ENCODE measurements at places on chromosomes 6 and 20. TPM values are rescaled to one million over a fixed set of nuclear protein-coding genes. Genes with fewer than 3 reads are reported as not detected.

DNA sequence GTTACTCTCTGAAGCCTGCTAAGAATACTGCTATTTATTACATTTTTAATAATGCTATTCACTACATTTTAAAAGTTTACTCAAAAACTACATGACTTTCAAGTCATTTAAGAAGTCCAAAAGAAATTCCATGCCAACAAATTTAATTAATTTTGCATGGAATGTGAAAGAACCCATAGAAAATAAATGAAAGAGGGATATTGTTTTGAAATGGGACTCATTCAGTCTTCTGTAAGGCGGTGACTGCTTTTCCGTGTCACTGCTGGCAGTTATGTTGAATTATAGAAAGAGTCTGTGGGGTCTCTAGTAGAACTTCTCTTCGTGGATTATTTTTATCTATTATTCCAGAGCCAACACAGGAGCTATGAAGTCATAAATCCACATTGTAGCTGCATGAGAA is 211.2 kb downstream of the LAMA2 start:
- peaks cover 38% of the 10 kb centered on the region for H3K4me1 ChIP-seq
- H3K27ac ChIP-seq: peak overlapping the region; percentile 11

DNA sequence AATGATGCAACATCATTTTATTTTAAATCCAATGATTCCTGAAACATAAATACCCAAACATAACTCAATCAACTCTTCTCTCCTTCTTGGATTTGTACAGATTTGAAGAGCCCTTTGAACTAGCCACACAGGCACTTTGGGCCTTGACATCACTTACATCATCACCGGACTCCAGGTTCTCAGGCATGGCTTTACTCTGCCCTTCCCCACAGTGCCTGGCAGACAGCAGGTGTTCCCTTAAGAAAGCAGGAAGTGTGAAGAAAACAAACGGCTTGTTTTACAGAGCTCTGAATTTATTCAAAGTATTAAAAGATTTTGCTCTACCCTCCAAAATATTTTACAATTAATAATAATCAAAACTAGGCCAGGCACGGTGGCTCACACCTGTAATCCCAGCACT is 54.8 kb upstream of the GCM1 start:
- H3K27me3 ChIP-seq: no peaks in the 10 kb centered on the region
- H3K36me3 ChIP-seq: no peaks in the 10 kb centered on the region
- H3K4me1 ChIP-seq: no peaks in the 10 kb centered on the region
- H3K4me3 ChIP-seq: no peak overlapping the region

DNA sequence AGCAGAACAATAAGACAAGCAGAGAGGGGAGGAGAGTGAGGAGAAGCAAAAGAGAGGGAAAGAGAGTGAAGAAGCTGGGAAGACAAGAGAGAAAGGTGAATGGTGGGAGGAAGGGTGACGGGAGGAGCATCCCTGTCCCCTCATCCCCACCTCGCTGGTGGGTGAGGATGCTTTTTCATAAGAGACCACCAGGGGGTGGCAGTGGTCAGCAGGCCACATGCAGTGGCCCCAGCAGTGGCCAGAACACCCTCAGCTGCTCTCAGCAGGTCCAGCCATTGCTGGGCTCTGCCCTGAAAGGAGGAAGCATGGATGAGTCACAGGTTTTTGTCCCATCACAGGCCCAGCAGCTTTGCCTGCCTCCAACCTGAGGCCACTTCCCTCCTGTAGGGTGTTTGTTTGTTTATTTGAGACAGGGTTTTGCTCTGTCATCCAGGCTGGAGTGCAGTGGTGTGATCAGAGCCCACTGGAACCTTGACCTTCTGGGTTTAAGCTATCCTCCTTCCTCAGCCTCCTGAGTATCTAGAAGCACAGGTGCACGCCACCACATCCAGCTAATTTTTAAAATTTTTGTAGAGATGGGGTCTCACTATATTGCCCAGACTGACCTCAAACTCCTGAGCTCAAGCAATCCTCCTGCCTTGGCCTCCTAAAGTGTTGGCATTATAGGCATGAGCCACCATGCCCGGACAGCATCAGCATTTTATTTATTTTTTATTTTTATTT is 24.0 kb downstream of the FGD2 start:
- peak; percentile 64 for DNase-seq
- no peaks in the 10 kb centered on the region for H3K27me3 ChIP-seq
- H3K27ac ChIP-seq: no peak overlapping the region
- no peaks in the 10 kb centered on the region for H3K36me3 ChIP-seq

DNA sequence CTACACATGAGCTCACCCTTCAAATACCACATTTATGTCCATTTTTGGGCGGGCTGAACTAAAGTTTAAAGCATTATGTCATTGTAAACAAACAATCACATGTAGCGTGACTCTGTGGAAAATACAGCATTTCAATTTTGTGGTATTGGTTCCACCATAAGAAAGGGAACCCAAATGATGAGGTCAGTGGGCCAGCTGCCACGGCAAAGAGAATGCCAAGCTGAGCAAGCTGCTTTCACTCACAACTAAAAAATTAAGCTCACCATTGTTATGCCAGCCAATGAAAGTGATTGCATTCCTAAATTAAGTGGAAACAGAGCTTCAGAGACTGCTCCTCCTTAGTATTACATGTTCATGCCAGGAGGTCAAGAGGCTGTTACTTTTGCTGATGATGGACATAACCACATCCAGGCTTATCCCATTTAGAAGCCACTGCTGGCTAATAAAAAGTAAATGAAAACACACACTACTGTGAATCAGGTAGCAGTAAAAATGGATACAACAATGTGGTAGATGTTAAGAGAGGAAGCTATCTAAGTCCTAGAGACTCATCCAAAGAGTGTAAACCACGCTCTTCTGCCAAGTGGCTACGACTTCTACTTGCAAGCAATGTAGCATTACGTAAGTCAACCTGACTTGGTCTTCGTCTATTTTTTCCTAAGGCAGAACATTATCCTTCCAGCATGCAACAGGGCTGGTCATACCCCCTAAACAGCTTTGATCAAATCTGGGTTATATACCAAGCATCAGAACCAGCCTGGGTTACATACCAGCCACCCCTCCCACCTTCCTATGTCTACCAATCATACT is 164.8 kb downstream of the BACH2 start:
- H3K4me3 ChIP-seq: no peak overlapping the region
- peaks cover 5% of the 10 kb centered on the region for H3K4me1 ChIP-seq
- no peaks in the 10 kb centered on the region for H3K27me3 ChIP-seq
- H3K36me3 ChIP-seq: no peaks in the 10 kb centered on the region
- no peak overlapping the region for H3K27ac ChIP-seq

DNA sequence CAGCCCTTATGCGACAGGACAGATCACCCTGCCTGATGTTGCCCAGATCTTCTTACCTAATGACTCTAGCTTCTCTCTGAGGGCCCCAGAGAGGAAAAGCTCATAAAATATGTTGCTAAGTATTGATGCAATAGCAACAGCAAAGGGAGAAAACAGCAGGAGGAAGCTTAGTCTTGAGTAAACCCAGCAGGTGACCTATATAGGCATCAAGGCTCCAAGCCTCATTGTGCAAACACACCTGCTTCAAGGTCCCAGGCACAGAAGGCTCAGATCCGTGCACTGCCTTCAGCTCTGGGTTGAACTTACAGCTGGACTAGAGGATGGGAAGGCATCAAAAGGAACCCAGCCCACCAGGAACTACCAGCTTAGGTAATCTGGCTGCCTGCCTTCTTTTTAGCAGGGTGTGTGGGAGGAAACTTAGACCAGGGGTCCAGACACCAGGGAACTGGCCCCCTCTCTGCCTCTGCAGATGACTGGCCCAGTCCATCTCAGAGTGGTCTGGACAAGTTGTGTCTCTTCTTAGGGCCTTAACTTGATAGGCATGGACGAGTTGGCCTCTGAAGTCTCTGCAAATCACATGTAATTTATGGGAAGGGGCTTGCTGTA is 34.4 kb downstream of the TGM3 start:
- no peaks in the 10 kb centered on the region for H3K36me3 ChIP-seq

DNA sequence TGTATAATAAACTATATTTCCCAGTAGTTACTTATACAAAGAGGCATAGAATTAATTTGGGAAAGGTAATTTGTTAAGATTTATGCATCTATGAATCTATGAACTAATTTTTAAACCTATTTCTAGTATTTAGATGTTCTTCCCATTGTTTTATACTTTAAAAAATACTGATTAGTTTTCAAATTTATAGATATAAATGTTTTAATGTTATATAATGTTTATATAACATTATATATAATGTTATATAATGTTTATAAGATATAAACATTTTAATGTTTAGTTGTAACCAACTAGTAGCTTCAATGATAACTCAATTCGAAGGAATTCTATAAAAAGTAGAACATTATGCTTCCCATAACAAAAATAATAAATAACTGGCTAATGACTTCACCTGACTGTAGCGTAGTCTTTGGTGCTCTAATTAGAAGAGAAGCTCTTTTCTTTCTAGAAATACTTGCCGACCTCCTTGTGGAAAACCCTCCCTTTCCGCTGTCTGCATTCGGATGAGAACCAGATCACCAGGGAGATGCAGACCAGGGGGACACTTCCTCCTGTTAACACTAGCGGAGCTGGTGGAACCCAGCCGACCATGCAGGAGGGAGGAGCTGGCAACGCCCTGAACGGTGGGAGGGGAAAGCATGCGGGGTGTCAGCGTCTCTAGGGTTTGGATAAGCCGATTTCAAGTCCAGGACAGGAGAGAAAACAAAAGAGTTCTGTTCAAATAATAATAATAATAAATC is 158.4 kb downstream of the OR2B2 start:
- peak; percentile 52 for DNase-seq
- no peak overlapping the region for H3K27ac ChIP-seq
- peaks cover 31% of the 10 kb centered on the region for H3K27me3 ChIP-seq
- peaks cover 8% of the 10 kb centered on the region for H3K4me1 ChIP-seq
- H3K4me3 ChIP-seq: peak overlapping the region; percentile 69

- DNase-seq: no peak
- no peak overlapping the region for H3K4me3 ChIP-seq
- H3K27ac ChIP-seq: no peak overlapping the region
These were observed 325.3 kb downstream of the PRL start for GRCh38 chr6:21971541-21971940.

DNA sequence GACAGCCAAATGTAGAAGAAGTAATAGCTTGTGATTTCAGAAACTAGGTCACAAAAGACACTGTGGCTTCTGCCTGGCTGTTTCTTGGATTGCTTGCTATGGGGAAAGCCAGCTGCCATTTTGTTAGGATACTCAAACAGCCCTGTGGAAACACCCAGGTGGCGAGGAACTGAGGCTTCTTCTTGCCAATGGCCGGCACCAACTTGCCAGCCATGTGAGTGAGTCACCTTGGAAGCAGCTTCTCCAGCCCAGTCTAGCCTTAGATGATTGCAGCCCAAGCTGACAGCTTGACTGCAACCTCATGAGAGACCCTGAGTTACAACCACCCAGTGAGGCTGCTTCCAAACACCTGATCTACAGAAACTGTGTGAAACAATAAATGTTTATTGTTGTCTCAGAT is 11.9 kb upstream of the KIAA1755 start:
- peaks cover 8% of the 10 kb centered on the region for H3K4me1 ChIP-seq
- peak overlapping the region; percentile 68 for H3K27ac ChIP-seq
- H3K4me3 ChIP-seq: no peak overlapping the region
- peaks cover 4% of the 10 kb centered on the region for H3K27me3 ChIP-seq
- H3K36me3 ChIP-seq: no peaks in the 10 kb centered on the region
- no peak for DNase-seq

DNA sequence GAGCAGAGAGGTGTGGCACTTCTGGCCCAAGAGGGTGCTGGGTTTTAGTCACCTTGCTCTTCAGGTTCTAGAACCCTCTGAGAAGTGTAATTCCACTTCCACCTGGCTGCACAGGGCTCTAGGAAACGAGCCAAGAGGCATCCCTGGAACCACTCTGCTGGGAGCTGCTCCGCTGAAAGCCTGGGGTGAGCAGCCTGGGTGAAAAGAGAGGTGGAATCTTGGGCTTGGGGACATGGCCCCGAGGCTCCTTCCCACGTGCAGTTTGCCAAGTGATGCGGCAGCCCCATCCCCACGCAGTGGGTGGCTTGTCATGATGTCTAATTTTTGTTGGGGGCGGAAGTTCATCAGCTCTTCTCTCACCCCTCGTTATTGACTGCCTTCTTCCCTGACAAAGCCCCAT is 32.8 kb downstream of the PPP1R16B start:
- no peak for DNase-seq
- H3K27ac ChIP-seq: no peak overlapping the region
- H3K27me3 ChIP-seq: no peaks in the 10 kb centered on the region

DNA sequence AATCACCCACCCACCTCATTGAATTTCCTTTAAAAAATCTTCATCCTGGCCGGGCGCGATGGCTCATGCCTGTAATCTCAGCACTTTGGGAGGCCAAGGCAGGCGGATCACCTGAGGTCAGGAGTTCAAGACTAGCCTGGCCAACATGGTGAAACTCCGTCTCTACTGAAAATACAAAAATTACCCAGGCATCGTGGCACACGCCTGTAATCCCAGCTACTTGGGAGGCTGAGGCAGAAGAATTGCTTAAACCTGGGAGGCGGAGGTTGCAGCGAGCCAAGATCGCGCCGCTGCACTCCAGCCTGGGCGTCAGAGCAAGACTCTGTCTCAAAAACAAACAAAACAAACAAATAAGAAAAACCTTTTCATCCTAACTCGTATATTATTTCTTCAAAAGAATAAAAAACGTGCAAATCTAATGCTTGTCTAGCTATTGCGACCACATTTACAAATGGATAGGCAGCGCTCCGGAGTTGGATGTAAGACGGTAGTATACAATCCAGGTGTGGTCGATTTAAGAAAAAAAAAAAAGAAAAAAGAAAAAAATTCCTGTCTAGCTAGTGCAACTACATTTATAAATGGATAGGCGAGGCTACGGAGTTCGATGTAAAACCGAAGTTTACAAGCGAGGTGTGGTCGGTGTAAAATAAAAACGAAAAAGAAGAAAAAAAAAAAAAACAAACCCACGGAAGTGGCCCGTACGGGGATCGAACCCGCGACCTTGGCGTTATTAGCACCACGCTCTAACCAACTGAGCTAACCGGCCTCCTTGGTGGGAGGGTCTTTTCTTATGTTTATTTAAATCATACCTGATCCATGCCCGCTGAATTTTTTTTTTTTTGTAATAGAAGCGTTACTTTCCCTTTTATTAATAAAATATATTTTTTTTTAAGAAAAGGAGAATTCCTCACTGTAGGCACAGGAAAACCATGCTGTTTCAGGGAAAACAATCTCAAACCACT is 70.7 kb upstream of the PRSS16 start:
- H3K36me3 ChIP-seq: no peaks in the 10 kb centered on the region
- no peak overlapping the region for H3K27ac ChIP-seq
- H3K4me3 ChIP-seq: peak overlapping the region; percentile 77
- H3K4me1 ChIP-seq: peaks cover 16% of the 10 kb centered on the region

- H3K36me3 ChIP-seq: no peaks in the 10 kb centered on the region
- no peaks in the 10 kb centered on the region for H3K27me3 ChIP-seq
- no peak for DNase-seq
- H3K4me1 ChIP-seq: peaks cover 23% of the 10 kb centered on the region
These were observed 191.3 kb downstream of the EPM2A start for GRCh38 chr6:145544041-145544440.

GRCh38 chr6:82088978-82089771 is 158.4 kb downstream of the IBTK start:
- H3K27me3 ChIP-seq: no peaks in the 10 kb centered on the region
- H3K4me1 ChIP-seq: no peaks in the 10 kb centered on the region
- DNase-seq: no peak
- H3K27ac ChIP-seq: no peak overlapping the region
- no peak overlapping the region for H3K4me3 ChIP-seq

- no peak overlapping the region for H3K4me3 ChIP-seq
- H3K4me1 ChIP-seq: peaks cover 19% of the 10 kb centered on the region
- H3K27ac ChIP-seq: no peak overlapping the region
- DNase-seq: no peak
- H3K36me3 ChIP-seq: no peaks in the 10 kb centered on the region
These were observed 1.9 kb upstream of the CDYL start for GRCh38 chr6:4774296-4774695.

GRCh38 chr6:54935739-54936138 is 89.2 kb downstream of the FAM83B start:
- H3K27me3 ChIP-seq: no peaks in the 10 kb centered on the region
- H3K4me3 ChIP-seq: no peak overlapping the region
- H3K27ac ChIP-seq: no peak overlapping the region

Gene MAP7
- polyA plus RNA-seq: 1.2 TPM

Gene RSPH3
- 2.3 TPM for polyA plus RNA-seq

Gene MLIP
- 153 TPM for polyA plus RNA-seq

Gene SLC4A11
- 0.19 TPM for polyA plus RNA-seq

Gene ZSCAN9
- 11.1 TPM for polyA plus RNA-seq
